ENCODE measurements at places on chromosomes 4 and X. TPM values are rescaled to one million over a fixed set of nuclear protein-coding genes. Genes with fewer than 3 reads are reported as not detected.

- DNase-seq = no peak
Observed at GRCh38 chrX:46587158-46587557, 13.6 kb downstream of the CHST7 start.

GRCh38 chrX:154490021-154490413 lies 412 bp downstream of the SLC10A3 start:
- no peak for DNase-seq

GRCh38 chr4:158816955-158817354 lies 48.1 kb downstream of the FNIP2 start:
- no peak for DNase-seq

DNA sequence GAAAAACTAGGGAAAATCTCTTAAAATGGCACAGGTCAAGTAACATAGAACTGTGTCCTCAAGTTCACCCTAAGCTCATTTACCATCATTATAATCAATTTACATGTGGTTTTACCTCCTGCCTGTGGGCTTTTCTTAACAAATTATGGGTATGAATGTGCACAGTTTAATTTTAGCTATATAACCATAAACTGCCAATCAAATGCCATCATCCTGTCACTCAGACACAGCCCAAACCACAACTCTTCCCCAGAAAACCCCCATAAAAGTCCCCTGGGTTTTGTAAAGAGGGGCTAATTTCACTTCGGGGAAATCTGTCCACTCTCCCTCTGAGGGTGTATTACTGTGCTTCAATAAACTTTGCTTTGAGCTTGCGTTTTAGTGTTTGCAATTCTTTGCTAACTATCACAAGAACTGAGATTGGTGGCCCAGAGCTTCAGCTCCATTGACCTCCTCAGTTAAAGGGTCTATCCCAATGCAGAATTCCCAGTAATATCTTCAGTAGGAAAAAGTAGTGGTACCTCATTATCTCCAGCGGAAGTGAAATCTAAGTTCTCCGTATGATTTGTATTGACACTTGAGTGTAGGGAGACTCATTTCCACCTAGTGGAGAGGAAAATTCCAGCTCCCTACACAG lies 394.6 kb downstream of the SPOCK3 start:
- no peak for DNase-seq

DNA sequence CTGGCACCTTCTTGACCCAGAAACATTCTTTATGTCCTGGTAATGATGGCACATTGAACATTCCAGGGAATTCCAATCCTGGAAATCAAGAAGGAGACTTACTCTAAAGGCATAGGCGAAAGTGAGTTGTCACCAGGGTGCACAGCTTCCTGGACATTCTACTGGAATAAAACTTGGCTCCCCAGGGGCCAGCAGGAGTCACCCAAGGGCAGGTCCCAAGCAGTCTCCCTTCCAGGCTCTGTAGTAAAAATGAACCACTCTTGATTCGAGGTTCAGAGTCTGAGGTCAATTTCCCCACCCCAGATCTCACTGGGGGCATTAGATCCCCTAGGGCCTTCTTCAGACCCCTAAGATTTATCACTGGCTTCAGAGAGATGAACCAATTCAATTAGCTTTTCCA lies 338.7 kb upstream of the GATB start:
- DNase-seq = no peak

DNA sequence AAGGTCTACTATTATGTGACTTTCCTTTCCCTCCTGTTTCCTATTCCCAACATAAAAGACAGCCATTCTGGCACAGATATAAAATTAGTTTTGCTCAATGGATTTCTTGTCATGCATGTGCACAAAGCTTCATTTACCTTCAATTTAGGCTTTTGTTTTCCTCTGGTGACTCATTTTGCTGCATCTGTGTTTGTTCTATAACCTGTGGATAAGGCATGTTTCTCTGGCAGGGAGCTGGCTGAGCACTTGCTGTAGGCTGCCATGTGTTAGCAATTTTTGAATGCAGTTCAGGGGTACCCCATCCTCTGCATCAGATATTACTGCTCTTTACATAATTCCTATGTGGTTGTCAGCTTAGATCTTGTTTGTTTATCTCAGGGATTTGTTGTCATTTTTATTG lies 202.8 kb upstream of the GRID2 start:
- DNase-seq = no peak

DNA sequence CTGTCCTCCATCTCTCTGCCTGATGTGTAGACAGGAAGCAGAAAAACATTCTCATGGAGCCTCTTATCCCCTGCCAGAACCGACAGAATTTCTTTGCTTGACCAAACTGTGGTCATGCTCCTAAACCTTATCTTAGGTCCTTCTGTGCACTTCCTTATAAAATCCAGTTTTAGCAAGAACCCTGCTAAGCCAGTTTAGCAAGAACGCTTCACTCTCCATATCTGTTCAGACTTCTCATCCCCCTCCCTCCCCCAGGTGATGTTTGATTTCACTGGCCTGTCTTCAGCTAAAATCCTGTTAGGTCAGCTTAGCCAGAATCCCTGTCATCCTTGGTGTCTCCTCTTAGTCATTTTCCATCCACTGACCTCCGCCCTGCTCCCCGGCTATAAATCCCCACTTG lies 1130.9 kb upstream of the PRKX start:
- no peak for DNase-seq

DNA sequence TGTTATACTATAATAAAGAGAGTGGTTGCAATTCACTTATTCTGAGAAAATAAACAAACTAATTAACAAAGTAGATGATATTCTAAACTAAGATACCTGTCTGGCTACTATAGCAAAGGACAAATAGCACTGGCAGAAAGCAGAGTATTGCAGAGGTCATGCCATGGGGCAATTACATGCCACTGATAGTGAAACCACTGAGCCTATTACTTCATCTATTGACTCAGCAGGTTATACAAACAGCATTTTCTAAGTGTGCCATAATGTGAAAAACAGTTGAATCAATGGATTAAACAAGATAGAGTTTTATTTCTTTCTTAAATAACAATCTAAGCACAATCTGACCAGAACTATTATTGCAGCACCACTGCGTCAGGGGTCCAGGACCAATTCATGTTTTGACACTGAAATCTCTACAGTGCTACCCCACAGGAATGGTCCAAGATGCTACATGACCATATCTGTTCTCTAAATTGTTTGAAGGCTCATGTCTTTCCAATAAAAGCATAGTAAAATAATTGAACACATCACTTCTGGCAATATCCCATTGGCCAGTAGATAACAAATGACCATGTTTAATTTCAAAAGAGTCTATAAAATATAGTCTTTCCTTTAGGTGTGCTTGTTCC lies 389.5 kb upstream of the GRID2 start:
- DNase-seq = no peak

GRCh38 chr4:55499495-55499894 lies 47.2 kb downstream of the CLOCK start:
- DNase-seq = no peak

- DNase-seq = peak; percentile 58
Observed at GRCh38 chr4:15238720-15239119, 189.1 kb upstream of the C1QTNF7 start.

- DNase-seq = no peak
Observed at GRCh38 chrX:48196745-48197201, at the start of gene SSX5. Gene SSX5 (minus strand): TSS chrX:48196795. CDS start chrX:48195358, 1,437 bp downstream.

DNA sequence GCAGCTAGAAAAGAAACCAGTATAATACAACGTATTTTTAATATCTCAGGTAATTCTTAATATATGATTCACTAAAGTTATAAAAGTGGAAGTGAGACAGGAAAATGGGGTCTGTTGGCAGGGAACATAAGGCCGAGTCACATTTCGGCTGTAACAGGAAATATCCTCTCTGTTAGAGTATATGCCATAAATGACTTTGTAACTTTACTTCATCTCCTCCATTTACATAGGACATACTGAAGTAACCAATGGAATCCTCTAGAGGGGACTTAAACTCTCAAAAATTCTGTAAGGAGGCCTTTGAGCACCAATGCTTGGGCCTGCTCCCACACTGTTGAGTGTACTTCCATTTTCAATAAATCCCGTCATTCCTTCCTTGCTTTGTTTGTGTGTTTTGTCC lies 71.3 kb downstream of the ANKRD17 start:
- DNase-seq = no peak

GRCh38 chr4:1347410-1347864 lies 429 bp downstream of the UVSSA start:
- DNase-seq = peak; percentile 65

- DNase-seq = no peak
Observed at GRCh38 chr4:109658871-109659410, 44.3 kb downstream of the CASP6 start.

DNA sequence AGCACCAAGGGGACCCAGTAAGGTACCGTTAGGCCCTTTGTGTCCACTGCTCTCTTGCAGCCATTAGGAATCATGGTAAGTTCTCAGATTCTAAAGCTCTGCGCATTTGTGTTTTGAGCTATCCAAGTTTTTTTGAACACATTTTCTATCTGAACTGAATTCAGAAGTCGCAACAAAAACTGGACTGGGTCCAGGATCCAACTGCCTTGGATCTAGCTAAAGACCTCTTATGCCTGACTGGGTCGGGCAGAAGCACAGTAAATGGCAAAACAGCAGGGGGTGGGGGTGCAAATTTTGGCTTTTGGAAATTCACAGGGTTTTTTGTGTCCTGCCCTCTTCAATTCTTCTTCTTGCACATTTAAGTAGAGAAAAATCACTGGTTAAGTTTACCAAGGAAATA lies 30.0 kb downstream of the RCHY1 start:
- no peak for DNase-seq

DNA sequence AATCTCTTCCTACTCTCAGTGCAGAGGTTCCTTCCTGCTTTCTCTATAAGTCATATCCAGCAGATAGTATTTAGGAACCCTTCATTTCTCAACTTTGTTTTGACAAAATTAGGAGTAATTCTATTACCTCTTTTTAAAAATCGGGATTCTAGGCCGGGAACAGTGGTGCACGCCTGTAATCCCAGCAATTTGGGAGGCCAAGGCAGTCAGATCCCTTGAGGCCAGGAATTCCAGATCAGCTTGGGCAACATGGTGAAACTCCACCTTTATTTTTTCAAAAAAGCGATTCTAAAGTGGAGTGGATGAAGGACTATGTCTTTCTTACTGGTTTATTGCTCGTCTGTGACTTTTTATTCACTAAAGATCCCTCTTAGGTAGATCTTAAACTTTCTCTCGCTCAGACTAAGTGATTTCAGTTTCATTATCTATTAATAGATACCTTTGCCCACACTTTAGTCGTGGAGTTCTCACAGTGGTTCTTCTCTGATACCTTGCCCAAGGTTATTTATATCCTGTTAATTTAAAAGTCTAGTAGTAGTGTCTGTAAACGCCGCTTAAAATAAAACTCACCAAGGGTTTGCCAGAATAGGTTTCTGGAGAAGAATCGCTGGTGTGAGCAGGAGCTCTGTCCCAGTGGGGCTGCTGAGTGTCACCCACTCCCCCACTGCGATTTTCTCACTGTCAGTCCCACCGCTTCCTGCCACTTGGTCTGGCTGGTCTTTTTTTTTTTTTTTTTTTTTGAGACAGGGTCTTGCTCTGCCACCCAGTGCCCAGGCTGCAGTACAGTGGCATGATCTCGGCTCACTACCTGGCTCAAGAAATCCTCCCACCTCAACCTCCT lies 27.0 kb upstream of the TMEM131L start:
- DNase-seq = no peak

DNA sequence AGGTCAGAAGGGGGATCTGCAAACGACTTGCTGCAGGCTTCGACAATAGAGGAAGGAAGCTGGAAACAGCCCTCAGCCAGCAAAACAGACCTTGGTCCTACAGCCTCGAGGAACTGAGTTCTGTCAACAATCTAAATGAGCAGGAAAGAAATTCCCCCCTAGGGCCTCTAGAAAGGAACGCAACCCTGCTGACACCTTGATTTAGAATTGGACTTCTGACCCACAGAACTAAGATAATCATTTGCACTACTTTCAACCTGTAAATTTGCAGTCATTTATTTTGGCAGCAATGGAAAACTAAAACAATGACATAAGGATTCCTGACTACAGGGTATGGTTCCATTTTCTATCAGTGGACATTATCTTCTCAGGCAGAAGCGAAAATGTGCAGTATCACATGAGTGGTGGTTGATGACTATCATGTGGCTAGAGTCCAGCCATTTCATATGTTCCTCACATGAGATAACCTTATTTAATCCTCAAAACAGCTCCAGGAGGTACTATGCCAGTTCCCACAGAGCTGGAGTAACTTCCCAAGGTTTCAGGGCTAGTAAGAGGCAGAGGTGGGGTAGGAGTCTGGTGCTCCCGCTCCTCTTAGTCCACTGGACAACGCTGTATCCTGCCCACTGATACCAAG lies 61.6 kb downstream of the SAT1 start:
- DNase-seq = no peak

GRCh38 chr4:11069083-11069482 lies 359.6 kb downstream of the HS3ST1 start:
- no peak for DNase-seq

GRCh38 chr4:136369073-136369472 lies 1163.2 kb downstream of the PCDH18 start:
- no peak for DNase-seq

DNA sequence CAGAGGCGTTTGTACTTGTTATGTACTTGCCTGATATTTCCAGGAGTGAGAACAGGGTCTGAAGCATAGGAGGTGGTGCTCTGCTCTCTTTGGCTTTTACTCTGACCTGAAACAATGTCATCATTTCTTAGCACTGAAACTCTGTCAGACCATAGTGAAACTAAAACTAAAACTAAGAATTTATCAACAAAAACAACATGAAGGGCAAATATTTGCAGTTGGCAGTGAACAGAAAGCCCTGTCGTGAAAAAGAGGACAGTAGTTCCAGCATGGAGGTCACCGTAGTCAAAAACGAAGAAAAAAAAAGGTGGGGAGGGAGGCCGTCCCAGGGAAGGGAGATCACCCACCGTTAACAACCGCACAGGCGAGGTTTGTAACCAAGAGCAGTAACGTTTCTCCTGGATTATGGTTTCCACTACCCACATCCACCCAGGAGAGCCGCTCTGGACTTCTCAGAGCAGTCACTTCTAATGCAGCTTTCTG lies 97.5 kb downstream of the ANK2 start:
- no peak for DNase-seq

- DNase-seq = no peak
Observed at GRCh38 chr4:85102606-85103005, 136.1 kb upstream of the WDFY3 start.

GRCh38 chr4:82043081-82043808 lies 330.5 kb downstream of the HNRNPD start:
- peak; percentile 53 for DNase-seq

DNA sequence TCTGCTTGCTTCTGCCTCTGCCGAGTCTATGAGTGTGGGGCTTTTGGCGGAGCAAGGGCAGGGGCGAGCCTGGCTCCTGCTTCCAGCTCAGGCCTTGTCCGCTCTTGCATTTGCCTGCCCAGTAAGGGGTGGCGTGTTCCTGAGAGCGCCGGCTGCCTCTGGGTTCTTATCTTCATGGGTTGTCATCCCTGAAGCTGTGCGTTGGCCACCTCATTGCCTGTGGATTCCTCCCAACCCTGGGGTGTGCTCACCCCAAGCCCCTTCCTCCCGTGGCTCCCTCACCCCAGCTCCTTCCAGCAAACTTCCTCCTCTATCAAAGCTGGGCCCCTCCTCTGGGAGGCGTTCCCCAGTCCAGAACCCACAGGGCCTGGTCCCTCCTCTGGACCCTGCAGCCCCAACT lies 17.5 kb downstream of the SH3BP2 start:
- no peak for DNase-seq

Gene TRAM1L1
- 0.79 TPM for total RNA-seq

Gene HSFX2
- not detected for total RNA-seq

Gene SH3RF1
- 15.3 TPM for total RNA-seq

Gene PASD1
- total RNA-seq = not detected

Gene GAGE12H
- total RNA-seq = not detected

All from H9 (cell line).